Epithelial cell of prostate (primary cell): ENCODE measurements at places on chromosomes 5 and 9.

DNA sequence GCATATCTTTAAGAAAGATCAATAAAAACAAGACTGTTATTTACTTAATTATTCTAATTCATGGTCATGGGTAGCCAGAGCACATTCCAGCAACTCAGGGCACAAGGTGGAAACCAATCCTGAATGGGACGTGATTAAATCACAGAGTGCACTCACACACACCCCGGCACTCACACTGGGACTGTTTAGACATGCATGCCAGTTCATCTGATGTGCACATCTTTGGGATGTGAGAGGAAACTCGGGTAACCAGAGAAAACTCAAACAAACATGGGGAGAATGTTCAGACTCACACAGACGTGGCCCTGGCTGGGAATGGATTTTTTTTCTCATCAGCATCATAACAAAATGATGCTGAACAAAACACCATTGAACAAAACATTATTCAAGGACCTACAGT, 29.4 kb downstream of the SMAD5 start:
- DNase-seq: no peak

DNA sequence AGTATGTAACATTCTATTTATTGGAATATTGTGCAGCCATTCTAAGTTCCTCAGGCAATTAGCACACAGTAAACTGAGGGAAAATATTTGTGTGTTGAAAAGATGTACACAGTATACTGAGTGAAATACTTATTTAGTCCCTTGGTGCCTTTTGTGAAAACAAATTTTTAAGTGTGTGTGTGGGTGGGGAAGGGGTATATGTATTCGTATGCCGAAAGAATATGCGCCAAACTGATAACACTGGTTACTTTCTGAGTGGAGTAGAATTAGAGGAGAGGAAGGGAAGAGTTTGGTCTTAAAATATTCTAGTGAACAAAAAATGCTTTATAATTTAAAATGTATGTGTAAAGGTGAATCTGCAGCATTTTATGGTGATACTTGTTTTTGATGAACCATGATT, 3.1 kb downstream of the DCP2 start:
- DNase-seq: no peak

- DNase-seq: peak; percentile 72
Observed at GRCh38 chr5:147310059-147310704, 75.4 kb downstream of the STK32A start.

DNA sequence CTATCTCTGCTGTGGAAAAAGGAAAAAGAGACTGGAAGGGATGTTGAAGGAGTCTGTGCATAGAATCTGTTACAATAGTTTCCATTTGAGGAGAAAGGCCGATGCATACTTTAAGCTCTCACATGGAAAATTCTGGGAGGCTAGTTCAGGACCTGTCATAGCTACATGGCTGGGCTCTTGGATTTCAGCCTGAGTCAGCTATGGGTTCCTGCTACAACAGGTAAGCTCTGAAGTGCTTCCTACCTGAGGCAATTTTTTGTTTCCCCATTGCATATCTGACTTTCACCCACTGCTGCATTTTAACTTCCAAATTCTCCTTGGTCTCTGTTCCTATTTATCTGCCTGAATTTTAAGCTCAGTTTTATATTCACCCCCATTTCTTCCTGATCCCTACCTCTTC, 310.7 kb downstream of the RAB3C start:
- peak; percentile 43 for DNase-seq

GRCh38 chr9:128254855-128255759, 20.7 kb downstream of the GOLGA2 start:
- DNase-seq: no peak

DNA sequence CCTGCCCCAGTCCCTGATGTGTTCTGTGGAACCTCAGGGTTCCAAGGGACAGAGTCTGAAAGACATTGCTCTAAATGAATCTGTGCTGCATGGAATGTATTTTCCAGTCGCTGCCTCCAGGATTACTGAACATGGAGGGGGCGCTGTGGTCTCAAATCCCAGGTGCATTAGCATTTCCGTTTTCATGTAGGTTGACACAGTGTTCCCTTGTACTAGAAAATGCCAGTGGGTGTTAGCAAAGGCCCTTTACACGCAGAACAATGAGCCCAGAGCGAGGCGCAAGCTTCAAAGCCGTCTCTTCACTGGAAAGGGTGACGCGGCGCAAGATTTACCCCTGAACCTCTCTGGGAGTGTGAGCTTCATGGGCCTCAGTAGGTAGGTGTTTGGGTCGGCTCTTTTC, 308.3 kb downstream of the SLIT3 start:
- DNase-seq: no peak

DNA sequence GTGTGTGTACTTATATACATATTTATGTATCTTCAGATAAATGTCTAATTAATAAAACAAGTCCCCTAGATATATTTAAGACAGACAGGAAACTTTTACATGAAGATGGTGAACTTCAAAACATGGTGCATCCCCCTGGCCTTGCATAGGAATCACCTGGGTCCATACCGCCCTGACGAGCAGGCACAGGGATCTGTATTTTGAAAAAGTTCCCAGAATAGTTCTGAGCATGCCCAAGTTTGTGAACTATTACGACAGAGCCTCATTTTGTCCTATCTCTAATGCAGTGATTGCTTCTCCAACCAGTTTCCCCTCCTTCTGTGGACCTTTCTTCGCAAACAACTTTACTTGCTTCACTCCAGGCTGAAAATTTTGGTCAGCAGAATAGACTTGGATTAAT, 98.1 kb downstream of the APBA1 start:
- DNase-seq: no peak
